ENCODE measurements at places on chromosomes 3 and 15.

GRCh38 chr3:25400587-25400986 is 27.5 kb upstream of the RARB start:
- no peak for DNase-seq

GRCh38 chr3:45145681-45146614 is at the start of gene CDCP1:
TSS of gene CDCP1 (minus strand) at chr3:45146378. CDS start at chr3:45146287, 91 bp downstream.
- no peak for DNase-seq

DNA sequence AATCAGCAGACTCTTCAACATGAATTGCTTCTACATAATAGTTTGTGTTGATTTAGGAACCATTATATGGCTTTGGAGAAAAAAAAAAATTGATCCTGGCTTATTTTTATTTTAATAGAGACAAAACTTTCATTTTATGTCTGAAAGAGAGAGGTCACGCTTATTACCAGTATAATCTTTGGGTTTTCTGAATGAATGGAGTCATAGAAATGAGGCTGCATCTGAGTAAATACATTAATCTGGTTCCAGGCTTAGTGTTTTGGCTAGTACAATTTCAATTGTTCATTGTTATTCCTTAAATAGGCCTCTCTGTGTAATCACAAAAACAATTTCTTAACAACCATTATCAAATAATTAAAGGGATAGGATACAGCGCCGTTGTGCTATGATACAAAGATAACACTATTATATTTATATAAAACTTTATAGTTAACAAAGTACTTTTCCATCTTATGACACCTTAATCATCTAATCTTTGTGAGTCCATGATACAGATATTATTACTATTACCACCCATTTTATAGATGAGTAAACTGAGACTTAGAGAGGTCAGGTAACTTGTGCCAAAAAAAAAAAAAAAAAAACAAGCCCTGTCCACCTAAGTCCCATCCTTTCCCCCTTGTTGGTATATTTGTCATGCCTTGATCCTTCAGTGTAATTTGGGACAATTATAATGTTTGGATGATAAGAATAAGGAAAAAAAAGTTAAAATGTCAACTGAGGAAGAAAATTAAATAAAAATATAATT is 41.8 kb upstream of the GOLM2 start:
- no peak for DNase-seq

DNA sequence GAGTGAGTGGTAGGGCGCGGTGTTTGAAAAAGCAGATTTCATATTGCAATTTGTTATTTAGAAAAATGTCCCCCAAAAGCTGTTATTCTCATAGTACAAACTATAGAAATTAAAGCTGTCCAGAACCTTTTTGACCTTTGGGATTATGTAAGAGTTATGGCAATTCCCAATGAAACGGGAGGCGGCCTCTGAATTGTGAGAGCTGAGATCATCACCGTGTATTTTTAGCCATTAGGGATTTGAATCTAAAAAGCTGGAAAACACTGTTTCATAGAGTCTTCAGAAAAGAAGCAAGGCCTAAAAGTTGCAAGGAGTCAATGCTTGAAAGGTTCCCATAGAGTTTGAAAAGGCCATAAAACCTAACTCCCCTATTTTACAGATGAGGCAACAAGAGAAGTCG is 38.6 kb upstream of the SLC25A26 start:
- DNase-seq: no peak

DNA sequence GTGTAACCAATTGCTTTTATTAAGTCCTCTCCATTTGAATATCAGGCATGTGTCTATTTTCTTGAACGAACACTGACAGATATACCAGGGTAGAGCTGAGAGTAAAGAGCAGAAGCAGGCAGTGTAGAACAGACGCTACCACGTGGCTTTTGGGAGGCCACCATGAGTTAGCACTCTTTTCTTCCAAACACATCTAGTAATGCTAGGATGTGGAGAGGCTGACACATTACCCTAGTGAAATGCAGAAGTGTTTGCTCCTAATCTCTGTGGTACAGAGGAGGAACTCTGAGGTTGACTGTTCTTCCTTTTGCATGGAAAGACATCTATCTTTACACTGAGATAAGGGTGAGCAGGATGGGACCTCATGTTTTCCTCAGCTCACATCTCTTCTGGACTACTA is 216.3 kb downstream of the SATB1 start:
- DNase-seq: no peak

GRCh38 chr15:45185069-45185779 is 2.5 kb downstream of the SHF start:
- DNase-seq: no peak

DNA sequence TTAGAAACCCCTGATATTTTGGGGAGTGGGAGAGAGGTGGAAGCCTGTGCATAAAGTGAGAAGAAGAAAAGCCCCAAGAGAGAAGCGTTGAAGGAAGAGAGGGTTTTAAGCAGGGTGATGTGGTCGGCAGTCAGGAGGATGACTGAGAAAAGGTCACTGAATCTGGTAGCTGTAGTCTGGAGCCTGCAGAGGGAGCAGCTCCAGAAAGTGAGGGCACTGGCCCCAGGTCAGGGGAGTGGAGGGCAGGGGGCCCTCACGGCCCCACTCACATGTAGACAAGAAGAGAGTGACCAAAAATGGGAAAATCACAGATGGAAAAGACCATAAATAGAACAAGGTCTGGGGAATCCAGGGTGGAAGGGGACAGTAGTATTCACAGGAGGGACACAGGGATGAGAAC is 105.5 kb downstream of the RYK start:
- DNase-seq: no peak

- no peak for DNase-seq
Observed at GRCh38 chr3:187594272-187594671, 75.9 kb downstream of the SST start.

DNA sequence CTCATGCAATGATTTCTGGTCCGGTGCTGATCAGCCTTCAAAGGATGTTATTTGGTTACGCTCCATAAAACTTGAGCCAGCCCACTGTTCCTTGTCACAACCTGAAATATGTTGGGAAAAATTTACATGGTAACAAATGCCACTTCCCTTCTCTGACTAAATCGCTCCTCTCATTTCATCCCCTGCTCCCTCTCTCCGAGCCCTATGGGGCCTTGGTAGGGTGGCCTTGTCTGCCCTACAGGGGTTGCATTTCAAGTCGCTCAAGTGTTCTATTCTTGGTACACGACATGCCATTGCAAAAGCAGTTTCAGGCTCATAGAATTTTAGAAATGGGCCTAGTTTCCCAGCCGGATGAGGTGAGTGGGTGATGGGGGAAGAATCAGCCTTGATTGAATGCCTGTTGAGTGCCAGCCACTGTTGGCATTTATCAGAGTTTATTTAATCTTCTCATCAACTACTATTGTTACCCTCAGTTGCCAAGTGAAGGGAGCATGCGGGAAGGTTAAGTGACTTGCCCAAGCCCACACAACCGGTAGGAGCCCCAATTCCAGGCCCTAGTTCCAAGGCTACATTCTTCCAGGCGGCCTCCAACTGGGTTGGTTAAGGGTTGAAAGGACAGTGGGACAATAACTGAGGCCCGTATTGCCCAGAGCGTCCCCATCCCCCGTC is 961 bp upstream of the ABHD2 start:
- DNase-seq: no peak

GRCh38 chr15:78841891-78842290 is 30.6 kb upstream of the ADAMTS7 start:
- no peak for DNase-seq

GRCh38 chr3:39327053-39327745 is 2.3 kb upstream of the CCR8 start:
- no peak for DNase-seq

DNA sequence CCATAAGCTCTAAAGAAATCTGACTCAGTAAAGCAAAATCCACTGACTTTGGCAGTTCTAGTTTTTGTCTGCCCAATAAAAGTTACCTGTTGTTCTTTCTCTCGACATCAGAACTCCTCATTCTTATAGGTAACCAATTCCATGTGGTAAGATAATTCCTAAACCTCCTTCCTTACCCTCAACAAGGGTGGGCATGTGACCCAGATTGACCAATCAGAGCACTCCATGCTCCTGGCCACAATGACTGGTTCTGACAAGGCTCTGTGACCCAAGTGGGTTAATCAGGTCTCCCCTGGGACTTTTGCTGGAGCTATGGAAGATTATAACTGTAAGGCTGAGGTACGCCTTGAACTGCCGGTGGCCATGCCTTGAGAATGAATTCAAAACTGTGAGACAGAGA is 31.7 kb downstream of the LINS1 start:
- DNase-seq: no peak
